ENCODE measurements at places on chromosomes 2 and 18. TPM values are rescaled to one million over a fixed set of nuclear protein-coding genes. Genes with fewer than 3 reads are reported as not detected.
A peak's percentile ranks its signal among the peaks of the same experiment; 100 is the strongest.

GRCh38 chr18:79491081-79491551 is 95.4 kb downstream of the NFATC1 start:
- no peak overlapping the region for H3K27ac ChIP-seq
- H3K4me3 ChIP-seq, result no peak overlapping the region
- DNase-seq, result no peak
- H3K36me3 ChIP-seq, result no peaks in the 10 kb centered on the region
- H3K27me3 ChIP-seq, result no peaks in the 10 kb centered on the region

OR6B2 gene
- total RNA-seq, result not detected

MARCO gene
- not detected for total RNA-seq

DSC3 gene
- total RNA-seq, result 5.2 TPM

DNA sequence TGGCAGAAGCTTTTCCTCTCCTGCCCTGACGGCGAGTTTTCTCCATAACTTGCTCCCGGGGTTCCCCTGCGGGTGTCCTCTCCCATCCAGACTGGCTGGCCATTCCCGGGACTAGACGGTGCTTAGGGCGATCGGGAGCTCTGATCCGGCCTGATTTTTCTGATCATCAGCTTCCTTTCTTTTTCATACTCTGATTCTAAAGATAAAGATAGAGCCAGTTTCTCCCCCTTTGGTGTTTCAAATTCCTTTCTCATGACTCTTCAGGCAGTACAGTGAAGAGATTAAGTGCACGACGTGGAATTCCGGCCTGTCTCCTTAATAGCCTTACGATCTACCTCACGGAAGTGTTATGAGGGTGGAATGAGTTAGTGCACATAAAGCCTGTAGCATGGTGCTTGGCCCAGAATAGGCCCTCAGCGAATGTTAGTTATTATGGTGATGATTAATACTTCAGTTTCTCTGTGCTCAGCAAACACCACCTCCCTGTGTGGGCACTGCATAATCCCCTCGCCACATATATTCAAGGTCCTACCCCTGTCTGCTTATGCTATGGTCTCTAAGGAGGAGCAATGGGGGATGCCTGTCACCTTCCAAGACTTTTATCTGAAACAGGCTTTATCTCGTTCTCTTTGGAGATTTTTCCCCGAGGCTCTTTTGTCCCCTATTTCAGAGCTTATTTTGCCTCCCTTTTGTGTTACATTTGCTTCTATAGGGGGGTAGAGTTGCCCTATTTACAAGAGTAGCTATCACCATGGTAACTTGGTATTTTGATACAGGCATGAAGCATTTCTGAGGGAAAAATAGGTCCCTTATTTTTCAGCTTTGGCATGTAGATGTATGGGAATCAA is 254.8 kb downstream of the CDH2 start:
- DNase-seq, result peak; percentile 96
- H3K36me3 ChIP-seq, result no peaks in the 10 kb centered on the region
- peaks cover 23% of the 10 kb centered on the region for H3K4me1 ChIP-seq
- peak overlapping the region; percentile 88 for H3K27ac ChIP-seq
- H3K4me3 ChIP-seq, result peak overlapping the region; percentile 59

- H3K27ac ChIP-seq, result peak overlapping the region; percentile 95
- no peak overlapping the region for H3K4me3 ChIP-seq
- H3K4me1 ChIP-seq, result peaks cover 95% of the 10 kb centered on the region
- no peaks in the 10 kb centered on the region for H3K36me3 ChIP-seq
These were observed 65.8 kb downstream of the TNS1 start for GRCh38 chr2:217936952-217937351.

GRCh38 chr18:73040247-73040646 is 172.5 kb upstream of the NETO1 start:
- no peak for DNase-seq
- H3K4me3 ChIP-seq, result no peak overlapping the region
- no peaks in the 10 kb centered on the region for H3K4me1 ChIP-seq
- no peak overlapping the region for H3K27ac ChIP-seq
- H3K36me3 ChIP-seq, result no peaks in the 10 kb centered on the region
- no peaks in the 10 kb centered on the region for H3K27me3 ChIP-seq

DNA sequence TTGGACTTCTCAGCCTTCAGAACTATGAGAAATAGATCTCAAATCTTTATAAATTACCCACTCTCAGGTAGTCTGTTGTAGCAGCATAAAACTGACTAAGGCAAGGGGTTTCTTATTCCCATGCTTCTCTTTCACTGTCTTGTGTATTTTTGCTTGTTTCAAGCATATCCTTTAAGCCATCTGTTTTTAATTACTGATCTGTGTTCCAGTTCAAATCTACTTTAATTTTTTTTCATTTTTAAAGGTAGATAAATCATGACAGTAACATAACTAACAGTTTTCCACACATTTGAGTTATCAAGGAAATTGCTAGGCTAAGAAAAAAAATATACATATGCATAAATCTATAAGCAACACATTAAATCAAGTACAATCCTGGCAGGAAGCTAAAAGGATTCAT is 317.9 kb upstream of the TNP1 start:
- DNase-seq, result no peak
- H3K4me1 ChIP-seq, result no peaks in the 10 kb centered on the region
- no peak overlapping the region for H3K4me3 ChIP-seq
- H3K27ac ChIP-seq, result no peak overlapping the region

GRCh38 chr2:173448938-173449471 is 94.3 kb downstream of the CDCA7 start:
- no peaks in the 10 kb centered on the region for H3K4me1 ChIP-seq
- H3K27ac ChIP-seq, result no peak overlapping the region
- no peaks in the 10 kb centered on the region for H3K36me3 ChIP-seq
- H3K27me3 ChIP-seq, result no peaks in the 10 kb centered on the region
- peak; percentile 62 for DNase-seq
- H3K4me3 ChIP-seq, result peak overlapping the region; percentile 38

SCYGR4 gene
- total RNA-seq, result not detected

VIL1 gene
- total RNA-seq, result not detected

DNA sequence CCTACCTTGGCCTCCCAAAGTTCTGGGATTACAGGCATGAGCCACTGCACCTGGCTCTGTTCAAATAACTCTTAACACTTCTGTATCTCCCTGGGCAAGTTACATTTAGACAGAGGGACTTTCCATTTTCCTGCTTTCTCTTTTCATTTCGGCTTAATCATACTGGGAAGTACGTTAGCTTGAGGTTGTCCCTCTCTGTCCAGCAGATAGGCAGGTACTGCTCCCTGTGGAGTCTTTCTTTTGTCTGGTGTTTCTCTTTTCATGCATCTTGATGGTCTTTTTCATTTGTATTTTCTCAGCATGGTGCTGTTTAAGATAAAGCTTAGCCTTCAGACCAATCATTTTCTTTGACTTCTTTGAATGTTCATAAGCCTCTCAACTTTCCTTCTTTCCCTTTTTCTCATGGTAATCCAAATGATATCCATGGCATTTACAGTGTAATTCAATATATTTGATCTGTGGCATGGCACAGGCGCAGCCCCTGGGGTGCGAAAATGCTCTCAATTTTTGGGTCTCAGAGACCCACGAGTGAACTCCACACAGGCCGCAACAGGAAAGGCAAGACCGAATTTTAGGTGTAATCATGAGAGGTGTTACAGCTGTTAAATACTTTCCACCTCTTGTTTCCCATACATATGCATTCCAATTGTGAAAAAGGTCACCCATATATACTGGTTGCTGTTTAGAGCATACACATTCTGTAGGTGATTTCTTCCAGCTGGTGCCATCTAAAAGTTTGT is 99.9 kb upstream of the MYO3B start:
- H3K27me3 ChIP-seq, result no peaks in the 10 kb centered on the region
- no peaks in the 10 kb centered on the region for H3K4me1 ChIP-seq
- H3K27ac ChIP-seq, result no peak overlapping the region
- H3K4me3 ChIP-seq, result no peak overlapping the region
- no peak for DNase-seq
- peaks cover 4% of the 10 kb centered on the region for H3K36me3 ChIP-seq

DNA sequence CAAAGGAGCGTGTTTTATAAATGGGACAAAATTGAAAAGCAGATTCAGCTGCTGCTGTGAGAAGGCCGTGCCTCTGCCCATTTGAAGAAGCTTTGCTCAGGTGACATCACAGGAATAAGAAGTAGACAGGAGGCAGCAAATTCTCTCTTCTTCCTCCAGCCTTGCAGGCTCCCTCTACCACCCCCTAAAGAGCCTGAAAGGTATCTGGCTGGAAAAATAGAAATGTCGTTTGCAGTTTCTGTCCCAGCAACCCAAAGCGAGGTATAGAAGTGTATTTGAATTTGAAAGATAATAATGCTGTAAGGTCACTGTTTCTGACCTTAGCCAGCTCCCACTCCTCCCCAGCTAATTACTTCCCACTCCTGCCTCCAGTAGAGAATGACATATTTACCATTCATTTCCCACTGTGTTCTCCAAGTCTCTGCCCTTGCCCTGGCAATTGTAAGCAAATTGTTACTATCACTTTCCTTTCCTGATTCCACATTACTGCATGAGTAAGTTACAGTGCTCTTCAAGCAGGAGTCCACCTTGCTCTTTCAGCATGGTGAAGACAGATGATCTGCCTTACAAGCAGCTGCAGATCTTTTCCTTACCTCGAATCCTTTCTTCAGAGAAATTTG is 56.8 kb upstream of the RASGRP3 start:
- no peaks in the 10 kb centered on the region for H3K27me3 ChIP-seq
- H3K4me3 ChIP-seq, result no peak overlapping the region
- H3K27ac ChIP-seq, result no peak overlapping the region
- H3K36me3 ChIP-seq, result no peaks in the 10 kb centered on the region
- H3K4me1 ChIP-seq, result peaks cover 13% of the 10 kb centered on the region

FAM124B gene
- total RNA-seq, result not detected

DNA sequence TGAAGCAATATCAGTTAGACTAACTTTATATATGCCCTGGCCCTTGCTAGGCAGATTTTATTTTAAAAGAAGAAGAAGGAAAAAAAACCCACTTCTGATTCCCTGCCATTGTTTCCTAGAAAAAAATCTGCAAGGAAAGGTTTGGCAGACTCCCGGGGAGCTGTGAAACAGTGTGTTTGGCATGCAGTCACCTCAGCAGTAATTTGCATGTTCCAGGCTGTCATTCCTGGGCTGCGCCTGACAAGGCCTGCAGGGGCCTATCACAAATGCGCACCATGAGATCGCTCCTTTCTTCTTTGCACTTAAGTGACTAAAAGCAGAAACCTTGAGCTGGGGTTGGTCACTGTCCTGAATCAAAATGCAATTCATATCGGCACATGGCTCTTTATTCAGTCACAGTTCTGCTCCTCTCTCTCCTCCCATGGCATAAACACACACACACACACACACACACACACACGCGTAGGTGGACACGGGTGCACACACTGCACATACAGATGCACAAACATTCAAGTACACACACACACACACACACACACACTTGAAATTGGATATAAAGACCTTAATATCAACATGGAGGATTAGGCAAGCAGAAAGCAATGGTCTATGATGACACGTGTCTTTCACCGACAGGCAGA is 172.8 kb downstream of the MYT1L start:
- no peaks in the 10 kb centered on the region for H3K4me1 ChIP-seq
- no peak overlapping the region for H3K4me3 ChIP-seq
- H3K27me3 ChIP-seq, result no peaks in the 10 kb centered on the region
- H3K36me3 ChIP-seq, result no peaks in the 10 kb centered on the region
- DNase-seq, result no peak
- no peak overlapping the region for H3K27ac ChIP-seq

TEKT4 gene
- not detected for total RNA-seq

DNA sequence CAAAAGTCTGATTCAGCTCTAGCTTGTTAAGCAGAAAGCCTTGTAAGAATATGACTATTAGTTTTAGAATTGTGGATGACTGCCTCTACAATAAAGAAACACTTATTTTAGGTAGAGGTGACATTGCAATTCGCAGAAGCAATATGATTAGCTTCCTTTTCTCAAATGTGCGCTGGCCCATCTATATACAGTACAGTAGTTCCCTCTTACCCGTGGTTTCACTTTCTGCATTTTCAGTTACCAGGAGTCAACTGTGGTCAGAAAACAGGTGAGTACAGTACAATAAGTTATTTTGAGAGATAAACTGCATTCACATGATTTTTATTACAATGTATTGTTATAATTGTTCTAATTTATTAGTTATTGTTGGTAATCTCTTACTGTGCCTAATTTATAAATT is 405.1 kb downstream of the GPD2 start:
- H3K4me3 ChIP-seq, result no peak overlapping the region
- DNase-seq, result no peak
- H3K27ac ChIP-seq, result no peak overlapping the region
- no peaks in the 10 kb centered on the region for H3K36me3 ChIP-seq

DNER gene
- total RNA-seq, result 1.0 TPM

DNA sequence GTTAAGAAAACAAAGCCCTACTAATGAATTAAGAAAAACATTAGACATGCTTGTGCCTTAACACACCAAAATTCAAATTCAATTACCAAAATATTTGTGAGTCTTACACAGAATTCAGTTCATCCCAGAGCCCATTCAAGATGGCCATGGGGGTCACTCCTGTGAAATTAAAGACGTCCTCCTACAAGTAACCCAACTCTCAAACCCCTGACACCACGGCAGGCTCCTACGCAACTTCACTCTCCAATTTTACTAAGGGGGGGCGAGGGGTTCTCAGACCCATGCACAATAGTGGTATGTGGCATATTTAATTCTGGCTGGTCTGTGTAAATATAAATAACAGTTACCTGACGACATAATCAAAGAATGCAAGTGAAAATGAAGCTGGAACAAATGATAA is 5.0 kb downstream of the ZNF516 start:
- peak overlapping the region; percentile 73 for H3K4me3 ChIP-seq
- peak; percentile 23 for DNase-seq
- H3K36me3 ChIP-seq, result no peaks in the 10 kb centered on the region
- peaks cover 18% of the 10 kb centered on the region for H3K4me1 ChIP-seq
- H3K27me3 ChIP-seq, result no peaks in the 10 kb centered on the region

- H3K4me1 ChIP-seq, result peaks cover 19% of the 10 kb centered on the region
- no peaks in the 10 kb centered on the region for H3K27me3 ChIP-seq
- no peaks in the 10 kb centered on the region for H3K36me3 ChIP-seq
- H3K27ac ChIP-seq, result no peak overlapping the region
- no peak overlapping the region for H3K4me3 ChIP-seq
- no peak for DNase-seq
These were observed 444.3 kb downstream of the RND3 start for GRCh38 chr2:150043172-150043500.

DNA sequence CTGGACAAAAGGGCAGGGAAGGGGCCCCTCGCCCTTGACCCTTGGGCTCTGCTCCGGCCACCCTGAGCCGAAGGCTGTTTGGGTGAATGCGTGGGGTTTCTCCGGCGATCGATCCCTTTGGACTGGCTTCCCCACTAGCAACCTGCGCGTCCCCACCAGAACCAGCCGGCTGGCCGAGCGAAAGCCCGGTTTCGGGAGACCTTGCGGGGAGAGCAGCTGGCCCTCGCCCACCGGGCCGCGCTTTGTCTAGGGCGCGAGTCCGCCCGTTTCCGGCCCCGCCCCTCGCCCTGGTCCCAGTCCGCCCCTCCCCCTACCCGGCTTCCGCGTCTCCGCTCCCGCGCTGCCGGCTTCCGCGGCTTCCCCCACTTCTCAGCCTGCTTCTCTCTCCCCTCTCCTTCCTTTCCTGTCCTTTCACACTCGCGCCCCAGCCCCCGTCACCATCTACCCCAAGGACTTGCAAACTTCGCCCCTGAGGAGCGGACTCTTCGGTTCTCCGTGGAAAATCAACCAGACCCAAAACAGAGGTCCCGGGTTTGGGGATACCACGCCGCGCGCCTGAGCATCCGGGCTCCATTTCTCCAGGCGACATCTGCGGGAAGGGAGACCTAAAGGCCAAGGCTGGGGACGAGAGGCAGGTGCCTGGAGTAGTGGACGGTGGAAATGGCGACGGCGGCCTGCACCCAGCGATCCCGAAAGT is 48.0 kb upstream of the ATP6V1B1 start:
- peaks cover 95% of the 10 kb centered on the region for H3K27me3 ChIP-seq
- DNase-seq, result no peak
- no peaks in the 10 kb centered on the region for H3K36me3 ChIP-seq
- H3K4me1 ChIP-seq, result peaks cover 4% of the 10 kb centered on the region
